Panc1 (cell line): ENCODE measurements at places on chromosomes 12 and 14. TPM values are rescaled to one million over a fixed set of nuclear protein-coding genes. Genes with fewer than 3 reads are reported as not detected.

The KRT83 gene
- 0.28 TPM for total RNA-seq

DNA sequence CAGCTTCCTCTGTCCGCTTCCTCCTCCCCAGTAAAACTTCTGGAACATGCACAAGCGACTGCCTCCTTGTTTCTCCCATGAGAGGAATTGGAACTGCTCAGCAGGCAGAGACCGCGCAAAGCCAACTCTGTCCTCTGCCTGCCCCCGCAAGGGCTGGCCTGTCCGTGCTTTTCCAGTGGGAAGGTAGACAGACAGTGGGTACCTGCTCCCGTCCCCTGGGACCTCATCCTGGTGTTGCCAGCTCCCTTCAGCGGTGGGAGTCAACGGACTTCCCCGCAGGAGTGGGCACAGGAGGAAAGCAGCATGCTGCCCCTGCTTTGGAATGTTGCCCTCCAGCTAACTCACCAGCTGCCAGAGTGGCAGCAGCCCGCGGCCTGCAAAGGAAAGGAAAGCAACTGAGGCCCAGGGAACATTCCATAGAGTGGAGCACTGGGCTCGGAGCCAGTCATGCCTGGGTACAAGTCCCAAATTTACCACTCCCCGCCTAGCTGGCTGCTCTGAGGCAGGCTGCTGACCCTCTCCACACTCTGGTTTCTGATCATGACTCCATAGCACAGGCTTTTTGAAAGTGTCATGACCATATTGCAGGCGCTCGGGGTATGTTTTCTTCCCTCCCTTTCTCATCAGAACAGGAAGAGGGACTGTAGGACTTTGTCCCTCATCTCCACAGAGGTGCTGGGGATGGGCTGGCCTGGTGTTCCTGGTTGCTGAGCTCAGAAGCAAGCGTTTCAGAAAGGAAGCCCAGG lies 89.2 kb upstream of the CLMN start:
- DNase-seq: no peak
- no peaks in the 10 kb centered on the region for H3K36me3 ChIP-seq
- no peak overlapping the region for H3K4me3 ChIP-seq
- H3K27ac ChIP-seq: no peak overlapping the region
- no peaks in the 10 kb centered on the region for H3K4me1 ChIP-seq
- no peaks in the 10 kb centered on the region for H3K27me3 ChIP-seq

DNA sequence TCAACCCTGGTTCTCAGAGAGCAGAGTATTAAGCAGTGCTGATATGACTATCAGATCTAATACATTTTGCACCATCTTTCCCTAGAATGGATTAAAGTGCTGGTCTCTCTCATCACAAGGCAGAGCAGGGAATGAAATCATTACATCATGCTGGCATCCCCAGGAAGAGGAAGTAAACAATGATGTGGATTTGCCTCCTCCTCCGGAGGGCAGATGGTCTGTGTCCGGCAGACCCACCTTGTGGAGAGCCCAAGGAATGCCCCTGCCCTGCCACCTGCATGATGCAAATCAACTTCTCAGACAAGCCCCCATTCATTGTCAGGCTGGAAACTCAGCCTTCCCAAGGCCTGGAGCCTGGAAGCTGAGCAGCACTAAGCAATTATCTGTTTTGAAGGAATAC lies 1149.1 kb downstream of the VRK1 start:
- DNase-seq: no peak
- H3K27me3 ChIP-seq: no peaks in the 10 kb centered on the region
- no peaks in the 10 kb centered on the region for H3K36me3 ChIP-seq
- H3K27ac ChIP-seq: no peak overlapping the region
- H3K4me3 ChIP-seq: no peak overlapping the region

The FOXM1 gene
- total RNA-seq: 71.2 TPM

DNA sequence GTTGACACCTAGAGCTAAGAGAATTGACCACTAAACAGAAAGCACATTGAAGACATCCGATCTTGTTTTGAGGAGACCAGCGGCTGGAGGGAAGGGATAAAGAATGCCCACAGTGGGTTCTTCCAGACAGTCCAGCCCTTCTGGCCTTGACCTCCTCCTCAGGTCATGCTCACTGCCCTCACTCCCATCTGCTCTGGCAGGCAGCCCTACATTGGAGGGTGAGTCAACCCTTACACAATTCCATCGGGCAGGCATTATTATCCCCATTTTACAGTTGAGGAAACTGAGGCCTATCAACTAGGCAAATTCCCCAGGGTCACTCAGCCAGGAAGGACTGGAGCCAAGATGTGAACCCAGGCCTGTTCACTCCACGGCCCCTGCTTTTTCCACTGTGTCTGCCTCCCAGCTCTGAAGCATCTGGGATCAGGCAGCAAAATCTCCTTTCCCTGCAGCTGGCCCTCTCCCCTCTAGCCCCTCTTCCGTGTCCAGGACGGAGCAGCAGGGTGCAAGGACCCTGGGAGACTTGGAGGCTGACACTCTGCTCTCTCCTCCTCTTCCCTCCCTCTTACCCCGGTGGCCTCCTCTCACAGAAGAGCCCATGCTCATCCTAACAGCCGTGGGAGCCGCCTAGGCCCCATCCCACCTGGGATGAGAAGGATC lies 5.3 kb downstream of the SCNN1A start:
- H3K27ac ChIP-seq: peak overlapping the region; percentile 97
- no peak for DNase-seq
- no peak overlapping the region for H3K4me3 ChIP-seq
- H3K27me3 ChIP-seq: no peaks in the 10 kb centered on the region

DNA sequence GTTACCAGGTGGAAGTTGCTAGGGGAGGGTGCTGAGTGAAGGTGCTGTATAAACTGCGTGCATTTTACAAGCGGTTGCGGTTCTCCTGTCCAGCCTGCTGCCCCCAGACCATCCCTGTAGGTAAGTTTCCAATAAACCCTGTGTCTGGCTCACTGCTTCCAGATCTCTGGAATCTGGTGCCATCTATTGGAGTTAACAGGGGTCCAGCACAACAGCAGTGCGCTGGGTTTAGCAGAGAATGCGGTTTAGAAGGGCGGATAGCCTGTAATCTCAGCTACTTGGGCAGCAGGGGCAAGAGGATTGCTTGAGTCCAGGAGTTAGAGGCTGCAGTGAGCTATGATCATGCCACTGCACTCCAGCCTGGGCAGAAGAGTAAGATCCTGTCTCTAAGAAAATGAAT lies 4.9 kb downstream of the AACS start:
- no peak for DNase-seq
- 0 out of 2 replicates have a peak, but pooled peaks cover 3% of the 10 kb centered on the region for H3K4me1 ChIP-seq
- no peak overlapping the region for H3K4me3 ChIP-seq
- no peaks in the 10 kb centered on the region for H3K27me3 ChIP-seq
- no peak overlapping the region for H3K27ac ChIP-seq
- no peaks in the 10 kb centered on the region for H3K36me3 ChIP-seq

DNA sequence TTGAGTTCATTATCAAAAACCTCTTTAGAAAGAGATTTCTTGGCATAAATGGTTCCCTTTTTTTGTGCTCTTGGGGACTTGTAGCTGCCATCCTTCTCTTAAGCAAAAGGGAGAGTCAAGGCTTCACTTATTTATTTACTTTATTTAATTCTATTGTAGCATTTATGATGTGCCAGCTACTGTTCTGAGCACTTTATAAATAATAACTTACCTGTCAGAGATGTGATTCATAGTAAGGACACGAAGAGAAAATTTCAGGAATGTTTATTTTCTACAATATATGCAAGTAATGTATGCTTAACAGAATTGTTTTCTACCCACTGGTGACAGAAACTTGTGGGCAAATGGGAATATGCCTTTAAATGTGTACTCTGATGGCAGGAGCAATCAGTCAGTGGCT lies 33.3 kb downstream of the TMEM117 start:
- H3K4me3 ChIP-seq: no peak overlapping the region
- no peaks in the 10 kb centered on the region for H3K36me3 ChIP-seq
- H3K4me1 ChIP-seq: no peaks in the 10 kb centered on the region
- no peaks in the 10 kb centered on the region for H3K27me3 ChIP-seq
